HT1080 (cell line): ENCODE measurements at places on chromosomes 1 and 21. TPM values are rescaled to one million over a fixed set of nuclear protein-coding genes. Genes with fewer than 3 reads are reported as not detected.

FAM167B gene
- total RNA-seq = 0.17 and 0.95 TPM in 2 replicates

GPR157 gene
- 3.6 and 3.8 TPM in 2 replicates for total RNA-seq

SPAG17 gene
- not detected in 2 replicates for total RNA-seq

SERPINC1 gene
- not detected in 2 replicates for total RNA-seq

HCRTR1 gene
- not detected in 2 replicates for total RNA-seq

ZDHHC18 gene
- total RNA-seq = 15.9 and 30.4 TPM in 2 replicates

VSIG8 gene
- total RNA-seq = 0.03 and 0.07 TPM in 2 replicates

ZNF684 gene
- 5.5 and 5.8 TPM in 2 replicates for total RNA-seq

CASP9 gene
- total RNA-seq = 3.1 and 6.2 TPM in 2 replicates

MANEAL gene
- total RNA-seq = 18.6 and 21.6 TPM in 2 replicates

NEXN gene
- 2.6 and 4.2 TPM in 2 replicates for total RNA-seq

PEAR1 gene
- total RNA-seq = 4.1 and 5.2 TPM in 2 replicates

CHRM3 gene
- total RNA-seq = 3.2 and 3.3 TPM in 2 replicates

DLGAP3 gene
- total RNA-seq = 0.05 and 0.13 TPM in 2 replicates

ADGRL2 gene
- total RNA-seq = 21.6 and 27.2 TPM in 2 replicates

CACHD1 gene
- total RNA-seq = 6.0 and 6.8 TPM in 2 replicates

IRF6 gene
- 0.05 TPM in 1 of 2 replicates, not detected in the other for total RNA-seq

MX2 gene
- 0.08 and 0.17 TPM in 2 replicates for total RNA-seq
